ENCODE measurements at places on chromosomes 5 and 9. TPM values are rescaled to one million over a fixed set of nuclear protein-coding genes. Genes with fewer than 3 reads are reported as not detected.

GABRA1 gene
- not detected for total RNA-seq

SAXO1 gene
- total RNA-seq, result 0.31 TPM

NDUFA8 gene
- 53.3 TPM for total RNA-seq

KCNIP1 gene
- total RNA-seq, result not detected

TAS2R1 gene
- total RNA-seq, result not detected

Measured in activated CD4-positive, alpha-beta memory T cell treated with anti-CD3 and anti-CD28 coated beads for 36 hours (primary cell).